Astrocyte of the hippocampus (primary cell): ENCODE measurements at places on chromosomes 12 and 14.

DNA sequence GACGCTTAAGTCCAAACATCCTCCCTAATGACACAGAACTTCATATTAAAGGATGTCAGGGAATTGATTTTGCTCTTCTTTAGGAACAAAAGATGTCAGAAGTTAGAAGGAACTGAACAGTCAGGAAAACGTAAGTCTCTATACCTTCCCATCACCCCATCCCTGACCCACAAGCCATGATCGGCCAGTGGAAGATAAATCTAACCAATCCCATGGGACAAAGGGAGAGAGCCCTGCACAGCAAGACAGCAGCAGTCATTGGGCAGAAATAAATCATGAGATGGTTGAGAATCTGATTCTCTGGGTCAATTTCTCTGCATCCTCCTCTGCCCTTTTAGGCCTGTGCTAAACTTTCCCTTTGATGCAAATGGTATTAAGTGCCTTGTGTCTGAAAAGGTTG lies 414.9 kb downstream of the RGS6 start:
- no peak for DNase-seq

GRCh38 chr12:46389031-46389616 lies 16.6 kb upstream of the SLC38A2 start:
- peak; percentile 84 for DNase-seq

GRCh38 chr14:97172644-97173043 lies 375.5 kb downstream of the VRK1 start:
- no peak for DNase-seq

- no peak for DNase-seq
Observed at GRCh38 chr12:121939186-121939585, 20.8 kb downstream of the CFAP251 start.

DNA sequence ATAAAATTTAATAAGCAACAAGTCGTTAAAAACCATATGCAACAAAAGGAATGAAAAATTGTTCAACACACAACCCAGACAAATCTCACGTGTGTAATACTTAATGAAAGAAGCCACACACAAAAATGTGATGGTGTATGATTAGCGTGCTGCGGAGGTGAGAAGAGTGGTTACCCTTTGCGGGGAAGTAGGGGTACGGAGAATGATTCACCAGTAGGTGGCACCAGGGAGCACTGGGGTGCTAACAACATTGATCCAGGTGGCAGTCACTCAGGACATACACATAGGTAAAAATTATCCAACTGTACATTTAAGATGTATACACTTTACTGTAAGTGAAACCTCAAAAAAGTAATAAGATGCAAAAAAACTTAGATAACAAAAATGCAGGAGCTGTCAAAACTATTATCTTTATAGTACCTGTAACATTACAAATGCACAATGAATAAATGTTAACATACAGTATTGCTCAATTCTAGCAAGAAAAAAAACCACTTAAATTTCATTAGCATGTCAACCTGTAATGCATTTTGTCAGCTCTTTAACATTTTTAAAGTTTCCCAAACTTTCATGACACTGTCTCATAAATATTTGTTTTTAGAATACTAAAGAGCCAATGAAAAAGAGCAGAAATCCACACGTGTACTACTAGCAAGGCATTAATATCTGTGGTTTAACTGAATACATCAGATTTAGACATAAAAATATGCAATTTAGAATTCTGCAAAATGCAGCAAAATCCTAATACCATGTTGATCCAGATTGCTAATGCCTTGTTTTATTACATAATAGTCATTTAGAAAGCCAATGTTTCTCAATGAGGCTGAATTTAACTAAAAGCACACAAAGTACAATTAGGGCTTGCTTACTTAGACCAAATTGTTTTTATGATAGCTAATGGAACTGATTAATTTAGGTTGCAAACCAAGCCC lies 46.7 kb downstream of the TMCC3 start:
- DNase-seq, result no peak

DNA sequence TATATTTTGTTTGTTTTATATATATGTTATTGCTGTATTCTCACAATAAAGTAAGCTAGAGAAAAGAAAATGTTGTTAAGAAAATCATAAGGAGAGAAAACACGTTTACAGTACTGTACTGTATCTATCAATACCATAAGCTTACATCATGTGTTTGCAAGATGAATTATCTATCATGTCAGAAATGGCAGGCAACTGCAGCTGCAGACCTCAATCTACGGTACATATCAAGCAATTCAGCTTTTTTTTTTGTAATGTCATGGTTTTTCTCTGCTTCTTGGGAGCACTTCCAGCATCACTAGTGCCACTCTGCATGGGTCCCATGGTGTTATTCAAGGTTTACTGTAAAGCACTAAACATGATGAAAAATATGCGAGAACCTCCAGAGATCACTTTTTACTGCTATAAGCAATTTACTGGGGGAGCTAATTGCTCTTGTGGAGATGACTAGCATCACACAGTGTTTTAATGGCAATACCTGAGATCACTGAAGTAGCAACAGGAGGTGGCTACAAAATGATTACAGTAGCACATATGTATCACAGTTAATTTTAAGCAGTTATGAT lies 9.0 kb upstream of the KRT2 start:
- no peak for DNase-seq

DNA sequence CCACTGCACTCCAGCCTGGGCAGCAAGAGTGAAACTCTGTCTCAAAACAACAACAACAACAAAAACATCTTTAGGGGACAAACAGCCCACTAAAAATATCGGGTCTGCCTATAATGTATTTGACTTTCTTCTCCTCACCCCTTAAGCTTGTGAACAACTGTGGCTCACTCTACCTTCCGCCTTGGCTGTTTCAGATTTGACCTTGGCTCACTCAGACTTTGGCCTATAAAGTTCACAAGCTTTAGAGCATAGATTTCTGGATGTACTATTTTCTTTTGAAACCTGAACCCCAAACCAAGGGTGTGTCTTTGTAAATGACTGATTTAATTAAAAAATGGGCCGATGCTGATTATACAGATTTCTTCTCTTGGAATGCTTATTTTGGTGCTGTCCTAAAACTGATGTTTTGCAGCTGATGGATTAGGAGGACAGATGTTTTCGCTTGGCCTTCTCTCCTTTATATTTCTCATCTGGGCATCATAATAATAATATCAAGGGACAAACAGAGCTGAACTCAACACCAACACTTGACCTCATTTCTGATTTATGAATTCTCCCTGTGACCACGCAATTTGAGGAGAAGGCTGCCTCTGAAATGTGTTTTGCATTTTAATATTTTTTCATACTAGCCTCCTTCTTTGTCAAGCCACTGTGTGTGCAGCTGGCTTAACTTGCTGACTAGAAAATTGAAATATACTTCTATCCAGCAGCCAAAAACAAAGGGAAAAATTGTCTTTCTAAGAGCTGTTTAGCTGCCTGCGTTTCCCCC lies 40.2 kb upstream of the RASSF3 start:
- no peak for DNase-seq

- no peak for DNase-seq
Observed at GRCh38 chr14:32312010-32312331, 17.1 kb upstream of the AKAP6 start.

GRCh38 chr14:20682435-20683124 lies 1.8 kb upstream of the RNASE4 start:
- peak; percentile 93 for DNase-seq

- peak; percentile 87 for DNase-seq
Observed at GRCh38 chr12:51818566-51819300, 29.8 kb downstream of the FIGNL2 start.

DNA sequence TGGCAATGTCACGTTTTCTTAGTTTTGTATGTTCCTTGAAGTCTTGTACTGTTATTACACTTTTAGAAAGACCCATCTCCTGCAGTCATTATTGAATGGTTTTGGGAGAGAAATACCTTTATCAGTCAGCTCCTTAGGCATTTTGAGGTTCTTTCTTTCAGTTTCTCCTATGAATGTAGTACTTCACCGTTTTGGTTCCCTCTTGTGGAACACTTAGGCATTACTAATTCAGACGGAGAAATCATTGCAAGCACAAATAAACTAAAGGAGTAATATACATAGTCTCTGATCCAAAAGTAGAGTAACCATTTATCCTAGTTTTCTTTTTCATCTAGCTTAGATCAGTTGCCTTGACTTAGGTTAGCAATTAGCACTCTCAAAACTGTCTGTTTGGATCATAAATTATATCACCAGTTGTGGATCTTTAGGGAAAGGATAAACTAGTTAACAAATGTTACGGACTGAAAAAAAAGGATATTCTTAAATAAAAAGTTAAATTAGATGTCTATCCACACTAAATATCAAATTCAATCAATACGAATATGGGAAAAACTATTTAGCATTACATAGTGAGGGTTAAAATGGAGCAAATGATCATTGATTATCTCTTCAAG lies 1538.3 kb upstream of the SEL1L start:
- peak; percentile 19 for DNase-seq

DNA sequence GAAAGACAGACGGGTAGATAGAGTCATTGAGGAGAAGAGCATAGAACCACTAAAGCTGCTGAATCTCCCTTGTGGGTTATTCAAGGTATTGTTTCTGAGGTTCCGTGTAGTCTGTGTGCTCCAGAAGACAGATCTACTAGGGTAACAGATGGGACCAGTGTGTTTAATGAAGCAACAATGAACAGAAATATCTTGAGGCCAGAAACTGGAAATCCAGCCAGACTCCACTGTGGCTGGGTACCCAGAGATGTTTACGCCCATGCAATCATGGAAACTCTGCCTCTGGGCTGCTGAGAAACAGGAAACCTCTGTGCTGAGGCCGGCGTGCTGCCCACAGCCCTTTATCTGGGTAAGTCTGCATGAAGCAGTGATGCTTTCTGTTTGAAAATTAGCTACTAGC lies 8.3 kb downstream of the PROX2 start:
- peak; percentile 41 for DNase-seq

DNA sequence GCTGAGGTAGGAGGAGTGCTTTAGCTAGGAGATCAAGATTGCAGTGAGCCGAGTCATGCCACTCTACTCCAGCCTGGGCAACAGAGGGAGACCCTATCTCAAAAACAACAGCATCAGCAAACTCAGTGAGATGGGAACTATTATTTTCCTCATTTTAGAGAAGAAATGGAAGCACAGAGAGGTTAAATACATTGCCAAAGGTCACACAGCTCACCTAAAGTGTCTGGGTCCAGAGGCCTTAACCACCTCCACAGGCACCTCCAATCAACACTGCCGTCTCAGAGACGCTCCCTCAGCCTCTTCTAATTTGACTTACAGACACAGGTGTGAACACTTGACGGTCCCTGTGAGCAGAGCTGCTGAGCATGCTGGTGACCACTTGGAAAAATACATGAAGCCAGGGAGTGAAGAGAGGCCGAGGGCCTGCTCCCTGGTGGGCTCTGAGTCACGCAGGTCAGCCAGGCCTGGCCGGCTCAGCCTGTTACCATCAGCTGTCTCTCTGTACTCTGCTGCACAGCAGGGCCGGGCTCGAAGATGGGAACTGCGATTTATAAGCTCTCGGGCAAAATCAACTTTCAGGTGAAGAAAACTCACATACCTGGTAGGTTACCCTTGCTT lies 77.5 kb upstream of the RASSF3 start:
- DNase-seq, result no peak

- no peak for DNase-seq
Observed at GRCh38 chr12:68367903-68368302, 35.7 kb upstream of the MDM1 start.

GRCh38 chr14:90294872-90295271 lies 36.9 kb downstream of the NRDE2 start:
- no peak for DNase-seq

GRCh38 chr14:77094672-77095284 lies 3.3 kb upstream of the CIPC start:
- DNase-seq, result peak; percentile 87

- peak; percentile 61 for DNase-seq
Observed at GRCh38 chr14:68981539-68981976, 2.5 kb upstream of the ACTN1 start.

GRCh38 chr12:57751432-57751787 lies 700 bp downstream of the CDK4 start:
- no peak for DNase-seq

DNA sequence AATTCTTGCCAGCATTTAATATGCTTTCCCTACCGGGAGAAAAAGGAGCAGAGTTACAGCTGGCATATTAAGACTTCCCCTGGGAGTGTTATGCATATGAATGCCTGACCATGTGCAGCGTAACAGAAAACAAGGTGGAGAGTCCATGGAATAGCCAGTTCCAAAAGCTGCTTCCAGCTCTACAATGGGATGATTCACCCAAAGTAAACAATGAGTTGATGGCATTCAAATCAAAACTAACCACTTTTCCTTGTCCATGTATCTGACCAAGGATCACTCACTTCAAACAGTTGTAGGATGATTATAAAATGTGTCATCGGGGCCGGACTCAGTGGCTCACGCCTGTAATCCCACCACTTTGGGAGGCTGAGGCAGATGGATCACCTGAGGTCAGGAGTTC lies 48.1 kb upstream of the BICDL1 start:
- DNase-seq, result peak; percentile 73

GRCh38 chr12:12008931-12009611 lies 61.7 kb upstream of the BCL2L14 start:
- peak; percentile 88 for DNase-seq

DNA sequence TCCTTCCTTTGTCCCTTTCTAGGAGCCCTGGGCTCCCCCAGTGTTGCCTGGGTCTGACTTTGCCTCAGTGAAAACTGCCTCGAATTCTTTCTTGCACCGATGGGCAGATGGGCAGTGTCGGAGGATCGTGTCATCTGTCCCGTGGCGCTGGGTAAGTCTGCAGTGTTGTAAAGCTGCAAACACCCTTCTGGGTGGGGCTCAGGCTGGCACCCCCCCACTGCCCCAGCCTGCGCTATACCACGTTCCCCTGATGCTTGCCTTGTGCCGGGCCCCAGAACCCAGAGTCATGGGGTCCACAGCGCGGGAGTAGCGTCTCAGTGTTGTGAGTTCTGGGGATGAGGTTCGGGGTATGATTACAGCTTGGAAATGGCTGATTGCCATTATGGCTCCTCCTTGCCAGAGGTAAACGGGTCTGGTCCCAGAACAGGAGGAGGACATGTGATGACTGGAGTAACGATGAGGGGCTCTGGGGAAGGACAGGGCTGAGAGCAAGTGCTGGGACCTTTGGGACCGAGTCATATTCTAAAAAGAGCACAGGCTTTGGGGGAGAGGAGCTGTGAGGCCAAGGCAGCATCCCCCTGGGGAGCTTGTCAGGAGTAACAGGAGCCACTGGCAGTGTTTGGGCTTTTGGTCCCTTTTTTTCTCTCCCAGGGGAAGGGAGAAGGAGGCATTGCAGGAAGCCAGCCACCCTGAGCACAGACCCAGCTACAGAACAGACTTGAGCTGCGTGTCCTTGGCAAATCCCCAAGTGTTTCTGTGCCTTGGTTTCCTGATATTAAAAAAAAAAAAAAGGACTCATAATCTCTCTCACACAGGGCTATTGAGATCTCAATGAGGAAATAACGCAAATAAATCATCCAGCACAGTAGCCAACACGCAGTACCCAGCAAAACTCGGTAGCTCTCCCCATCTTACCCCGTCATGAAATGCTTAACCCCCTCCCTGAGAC lies 4.3 kb downstream of the RTL1 start:
- DNase-seq, result no peak

- peak; percentile 49 for DNase-seq
Observed at GRCh38 chr14:58918066-58918738, 270.3 kb upstream of the DAAM1 start.
